ENCODE measurements at places on chromosomes 6 and 20.

GRCh38 chr6:52519618-52520017 lies 57.2 kb downstream of the TRAM2 start:
- DNase-seq, result no peak

DNA sequence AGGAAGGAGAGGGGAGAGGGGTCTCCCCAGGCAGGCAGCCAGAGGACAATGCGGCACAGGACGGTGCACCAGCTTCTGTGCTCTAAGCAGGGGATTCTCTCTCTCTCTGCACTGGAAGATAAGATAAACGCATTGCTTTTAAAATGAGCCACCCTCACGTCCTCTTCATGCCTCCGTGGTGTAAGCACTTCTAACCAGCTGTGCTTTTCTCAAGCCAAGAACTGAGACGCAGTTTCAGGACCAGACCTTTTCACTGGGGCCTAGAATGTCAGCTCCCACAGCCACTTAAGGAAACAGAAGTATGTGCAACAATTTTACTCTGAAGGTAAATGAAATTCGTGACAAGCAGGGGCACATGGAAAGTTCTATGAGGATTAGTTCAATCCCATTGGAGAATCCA lies 82.4 kb downstream of the PSMB1 start:
- no peak for DNase-seq

DNA sequence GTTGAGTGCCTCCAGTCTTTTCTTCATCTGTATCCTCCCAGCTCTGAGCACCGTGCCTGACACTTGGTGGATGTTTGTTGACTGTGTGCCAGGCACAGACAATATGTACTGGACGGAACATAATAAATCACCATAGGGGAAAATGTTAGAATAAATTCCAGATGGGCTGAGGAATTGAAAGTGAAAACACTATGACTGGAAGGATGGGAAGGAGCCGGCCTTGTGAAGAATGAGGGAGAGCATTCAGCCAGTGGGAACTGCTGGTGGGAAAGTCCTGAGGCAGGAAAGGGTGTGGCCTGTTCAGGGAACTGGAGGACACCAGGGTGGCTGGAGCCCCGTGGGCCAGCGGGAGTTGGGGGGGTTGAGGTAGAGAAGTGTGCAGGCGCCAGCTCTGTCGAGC lies 75.4 kb downstream of the MTHFD1L start:
- DNase-seq, result no peak

- no peak for DNase-seq
Observed at GRCh38 chr6:142329486-142330113, 27.8 kb downstream of the ADGRG6 start.

- DNase-seq, result peak; percentile 73
Observed at GRCh38 chr20:48051794-48052474, 266.7 kb upstream of the SULF2 start.

- no peak for DNase-seq
Observed at GRCh38 chr20:59147586-59147985, 16.0 kb upstream of the ZNF831 start.

- DNase-seq, result no peak
Observed at GRCh38 chr20:32451682-32452461, 93.7 kb downstream of the ASXL1 start.

DNA sequence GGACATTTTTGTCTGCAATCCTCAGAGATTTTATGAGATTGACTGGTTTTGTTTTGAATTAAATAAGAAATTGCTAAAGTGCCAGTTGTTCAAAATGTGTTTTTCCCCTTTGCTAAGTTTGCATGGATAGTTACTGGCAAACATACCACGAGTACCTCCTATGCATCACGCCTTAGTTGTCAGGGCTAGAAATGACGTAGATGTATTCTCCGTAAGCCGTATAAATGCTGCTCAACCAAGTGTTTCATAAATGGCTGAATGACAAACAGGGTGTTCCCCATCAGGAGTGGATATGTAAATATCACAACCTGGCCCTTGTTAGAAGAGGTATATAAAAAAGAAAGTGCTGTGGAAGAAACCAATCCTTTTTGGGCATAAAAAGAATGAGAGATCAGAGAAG lies 341.1 kb upstream of the ZFP64 start:
- no peak for DNase-seq

GRCh38 chr20:36179170-36179945 lies 24.8 kb downstream of the EPB41L1 start:
- DNase-seq, result peak; percentile 38

DNA sequence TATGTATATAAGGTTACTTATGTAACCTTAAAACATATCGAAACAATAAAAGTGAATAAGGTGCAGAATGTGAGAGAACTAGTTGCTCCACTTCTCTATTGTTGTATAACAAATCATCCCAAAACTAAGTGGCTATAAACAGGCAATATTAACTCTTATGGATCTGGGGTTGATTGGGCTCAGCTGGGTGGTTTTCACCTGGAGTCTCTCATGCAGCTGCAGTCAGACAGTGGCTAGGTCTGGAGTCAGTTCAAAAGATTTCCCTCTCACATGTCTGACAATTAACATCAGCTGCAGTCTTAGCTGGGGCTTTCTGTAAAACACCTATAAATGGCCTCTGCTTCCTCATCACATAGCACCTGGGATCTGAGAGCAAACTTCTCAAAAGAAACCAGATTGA lies 288.4 kb upstream of the SASH1 start:
- no peak for DNase-seq

- no peak for DNase-seq
Observed at GRCh38 chr20:39939241-39939865, 749.7 kb downstream of the MAFB start.

DNA sequence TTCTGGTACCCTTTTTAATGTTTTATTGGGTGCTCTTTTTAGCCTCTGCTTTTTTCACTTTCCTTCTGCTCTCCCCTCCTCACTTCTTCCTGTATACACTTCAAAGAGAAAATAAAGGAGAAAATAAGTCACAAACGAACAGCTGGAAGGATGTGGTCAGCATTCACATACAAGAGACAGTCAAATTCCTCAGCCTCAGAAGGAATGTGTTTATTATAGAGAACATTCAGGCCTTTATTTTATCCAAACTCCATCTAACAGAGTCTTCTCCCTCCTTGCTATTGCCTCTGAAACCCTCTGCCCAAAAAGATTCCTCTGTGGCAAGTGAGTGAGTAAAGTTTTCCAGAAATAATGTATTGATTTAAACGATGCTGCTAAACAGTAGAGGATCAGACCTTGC lies 490.4 kb downstream of the FRK start:
- DNase-seq, result no peak

- DNase-seq, result no peak
Observed at GRCh38 chr6:2547355-2547754, 203.4 kb downstream of the MYLK4 start.

- no peak for DNase-seq
Observed at GRCh38 chr6:147116056-147116455, 88.2 kb upstream of the STXBP5 start.

GRCh38 chr6:56244528-56245253 lies 2.7 kb downstream of the COL21A1 start:
- DNase-seq, result no peak

GRCh38 chr20:51729771-51730170 lies 38.4 kb downstream of the ATP9A start:
- DNase-seq, result no peak

GRCh38 chr20:32828029-32828680 lies 8.4 kb downstream of the MAPRE1 start:
- DNase-seq, result no peak

GRCh38 chr6:74073429-74073828 lies 377.4 kb downstream of the CD109 start:
- DNase-seq, result no peak

DNA sequence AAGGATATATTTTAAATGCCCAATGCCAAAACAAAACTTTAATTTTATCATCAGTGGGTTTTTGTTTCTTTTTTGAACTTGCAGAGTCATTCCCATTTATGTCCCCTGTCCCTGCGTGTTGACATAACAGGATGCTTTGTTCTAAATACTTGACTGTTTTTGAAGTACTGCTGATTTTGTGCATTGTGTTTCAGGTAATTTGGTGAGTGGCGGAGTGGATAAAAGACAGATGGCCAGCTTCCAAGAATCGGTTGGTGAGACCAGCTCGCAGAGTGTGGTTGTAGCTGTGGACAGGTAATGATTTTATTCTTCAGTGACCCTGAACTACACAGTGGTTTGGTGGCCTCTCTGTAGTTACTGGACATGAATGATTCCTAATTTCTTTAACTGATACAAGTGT lies 50.5 kb upstream of the CSE1L start:
- DNase-seq, result peak; percentile 95

DNA sequence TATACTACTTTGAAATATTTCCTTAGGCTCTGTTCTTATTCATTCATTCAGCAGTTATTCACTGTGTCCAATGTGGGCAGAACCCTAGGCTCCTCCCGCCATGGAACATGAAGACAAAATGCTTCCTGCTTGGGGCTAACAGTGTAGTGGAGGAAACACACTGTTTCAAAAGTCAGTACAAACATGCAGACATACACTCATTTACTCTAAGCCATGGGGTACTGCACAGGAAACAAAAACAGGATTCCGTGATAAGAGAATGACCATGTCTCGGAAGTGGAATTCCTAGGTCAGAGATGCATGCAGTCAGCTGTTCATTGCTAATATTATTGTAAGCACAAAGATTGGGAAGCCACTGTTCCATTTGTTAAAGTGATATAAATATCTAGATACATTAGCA lies 18.4 kb upstream of the FAM209A start:
- no peak for DNase-seq

DNA sequence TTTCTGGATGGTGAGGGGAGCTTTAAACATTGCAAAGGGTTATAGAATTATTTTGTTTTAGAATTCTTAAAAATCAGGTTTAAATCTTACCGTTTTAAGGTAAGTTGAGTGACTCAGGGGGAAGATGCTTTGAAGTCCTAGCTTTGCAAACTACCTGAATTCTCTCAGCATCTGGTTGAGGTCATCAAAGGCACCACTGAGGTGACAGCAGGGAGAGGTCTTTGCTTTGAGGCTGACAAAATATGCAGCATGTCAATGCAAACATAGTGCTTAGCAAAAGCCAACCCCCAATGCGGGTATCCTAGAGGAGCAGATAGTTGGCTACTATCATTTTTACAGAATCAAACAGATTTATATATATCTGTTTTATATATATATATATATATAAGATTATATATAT lies 219.5 kb downstream of the SLC24A3 start:
- DNase-seq, result no peak

DNA sequence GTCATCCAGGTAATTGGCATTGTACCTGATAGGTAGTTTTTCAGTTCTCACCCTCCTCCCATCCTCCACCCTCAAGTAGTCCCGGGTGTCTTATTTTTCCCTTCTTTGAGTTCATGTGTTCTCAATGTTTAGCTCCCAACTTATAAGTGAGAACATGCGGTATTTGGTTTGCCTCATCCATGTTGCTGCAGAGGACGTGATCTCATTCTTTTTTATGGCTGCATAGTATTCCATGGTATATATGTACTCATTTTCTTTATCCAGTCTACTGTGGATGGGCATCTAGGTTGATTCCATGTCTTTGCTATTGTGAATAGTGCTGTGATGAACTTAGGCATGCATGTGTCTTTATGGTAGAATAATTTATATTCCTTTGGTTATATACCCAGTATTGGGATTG lies 45.8 kb downstream of the RPRD1B start:
- no peak for DNase-seq

- peak; percentile 15 for DNase-seq
Observed at GRCh38 chr6:24524805-24525204, 30.0 kb downstream of the ALDH5A1 start.

- no peak for DNase-seq
Observed at GRCh38 chr20:25225642-25226432, 22.0 kb upstream of the PYGB start.

DNA sequence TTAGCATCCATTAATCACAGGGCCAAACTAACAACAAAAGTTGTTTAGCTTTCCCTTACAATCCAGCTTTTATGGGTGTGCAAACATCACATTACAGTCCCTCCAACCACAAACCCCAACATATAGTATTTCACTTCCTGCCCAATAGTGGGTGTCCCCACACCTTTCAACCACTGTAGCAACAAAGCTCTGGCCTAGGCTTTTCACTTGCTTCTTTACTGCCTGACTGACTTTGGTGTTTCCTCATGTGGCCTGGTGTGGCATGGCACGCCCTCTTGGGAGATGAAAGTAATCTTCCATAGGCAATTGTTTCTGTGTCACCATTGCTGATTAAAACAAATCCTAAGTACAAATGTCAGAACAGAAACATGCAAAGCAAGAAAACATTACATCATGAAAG lies 46.3 kb downstream of the MCM8 start:
- no peak for DNase-seq

DNA sequence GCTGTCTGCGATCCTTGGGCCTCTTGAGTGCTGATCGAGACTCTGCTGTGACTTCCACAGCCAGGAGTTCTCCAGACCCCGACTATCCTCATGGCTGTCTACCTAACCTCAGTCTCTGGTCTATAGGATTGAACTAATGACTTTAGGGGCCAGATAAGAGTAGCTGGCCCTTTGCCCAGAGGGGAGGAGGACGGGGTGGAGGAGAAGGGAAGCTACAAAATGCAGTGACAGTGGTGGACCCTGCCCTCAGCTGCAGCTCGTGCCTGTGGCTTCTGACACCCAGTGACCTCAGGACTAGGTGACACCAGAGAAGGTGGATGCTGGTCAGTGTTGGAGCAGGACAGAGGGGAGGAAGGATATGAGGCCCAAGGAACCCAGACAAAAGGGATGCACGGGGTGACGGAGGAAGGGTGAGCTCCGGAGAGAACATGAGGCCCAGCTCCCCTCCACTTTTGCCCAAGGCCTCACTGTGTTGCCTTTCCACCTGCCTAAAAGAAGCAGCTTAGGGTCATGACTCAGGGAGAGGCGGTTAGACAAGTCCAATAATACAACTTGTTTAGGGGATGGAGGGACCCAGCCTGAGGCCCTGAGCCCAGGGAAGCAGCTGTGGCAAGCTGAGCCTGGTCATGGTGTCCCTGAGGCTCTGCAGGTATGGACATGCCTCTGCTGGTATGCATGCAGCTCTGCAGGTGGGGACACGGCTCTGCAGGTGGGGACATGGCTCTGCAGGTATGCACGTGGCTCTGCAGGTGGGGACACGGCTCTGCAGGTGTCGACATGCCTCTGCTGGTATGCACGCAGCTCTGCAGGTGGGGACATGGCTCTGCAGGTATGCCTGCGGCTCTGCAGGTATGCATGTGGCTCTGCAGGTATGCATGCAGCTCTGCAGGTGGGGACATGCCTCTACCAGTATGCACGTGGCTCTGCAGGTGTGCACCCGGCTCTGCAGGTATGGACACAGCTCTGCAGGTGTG lies 67.7 kb downstream of the SYNJ2 start:
- DNase-seq, result no peak

All from NCI-H1105 (cell line).